Right ventricle myocardium superior (tissue), 1 donor: ENCODE measurements at places on chromosomes 5 and 9. TPM values are rescaled to one million over a fixed set of nuclear protein-coding genes. Genes with fewer than 3 reads are reported as not detected.

GRCh38 chr9:137294091-137294680 lies 7.9 kb downstream of the NRARP start:
- no peak for DNase-seq

GRCh38 chr5:30034870-30035269 lies 1158.6 kb upstream of the CDH6 start:
- DNase-seq, result no peak

Gene MZB1
- 0.70 TPM for total RNA-seq

DNA sequence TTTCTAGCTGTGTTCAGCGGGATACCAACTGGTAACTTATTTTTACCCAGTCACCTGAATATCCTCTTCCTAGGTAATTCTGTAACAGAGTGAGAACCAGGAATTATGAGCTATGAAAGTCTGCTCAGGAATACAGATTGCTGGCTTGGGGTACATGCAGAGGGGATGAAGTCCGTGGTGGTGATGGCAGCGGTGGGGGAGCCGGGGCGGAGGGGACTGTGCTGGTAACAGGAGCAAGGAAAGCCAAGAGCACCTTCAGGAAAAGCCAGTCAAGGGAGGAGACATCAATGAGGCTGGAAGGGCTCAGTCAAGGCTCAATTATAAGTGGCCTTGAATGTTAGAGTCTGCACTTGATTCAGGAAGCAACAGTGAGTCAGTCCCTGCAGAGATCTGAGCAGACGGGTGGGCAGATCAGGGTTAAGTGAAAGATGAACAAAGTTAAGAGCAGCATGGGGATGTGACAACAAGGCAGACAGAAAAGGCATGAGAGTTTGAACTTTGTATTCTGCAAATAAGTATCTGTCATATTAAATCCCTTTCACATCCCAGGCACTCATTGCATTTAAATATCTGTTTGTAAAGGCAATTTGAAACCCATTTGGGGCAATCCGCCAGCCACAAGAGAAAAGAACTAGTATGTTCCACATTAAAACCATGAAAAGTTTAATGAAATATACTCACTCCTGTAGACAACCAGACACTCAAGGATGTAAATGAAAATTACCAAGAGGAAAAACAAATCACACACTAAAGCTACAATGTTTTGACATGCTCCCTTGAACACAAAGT lies 101.2 kb downstream of the TTC39B start:
- DNase-seq, result no peak

DNA sequence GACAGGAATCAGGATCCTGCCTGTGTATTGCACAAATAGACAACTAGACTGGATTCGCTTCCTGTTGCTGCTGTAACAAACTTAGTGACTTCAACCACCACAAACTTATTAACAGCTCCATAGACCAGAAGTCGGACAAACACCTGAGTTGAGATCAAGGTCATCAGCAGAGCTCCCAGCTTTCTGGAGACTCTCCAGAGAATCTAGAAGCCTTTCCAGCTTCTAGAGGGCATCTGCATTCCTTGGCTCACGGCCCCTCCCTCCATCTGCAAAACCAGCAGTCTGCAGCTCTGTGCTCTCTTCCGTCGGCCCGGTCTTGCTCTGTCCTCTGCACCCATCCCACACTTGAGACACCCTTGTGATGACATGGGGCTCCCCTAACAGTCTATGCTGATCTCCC lies 99.1 kb downstream of the KCNT1 start:
- no peak for DNase-seq

- DNase-seq, result no peak
Measured at GRCh38 chr9:98790134-98790841, 6.1 kb downstream of the ANKS6 start.

- DNase-seq, result no peak
Measured at GRCh38 chr5:38330207-38330606, 71.8 kb downstream of the EGFLAM start.

DNA sequence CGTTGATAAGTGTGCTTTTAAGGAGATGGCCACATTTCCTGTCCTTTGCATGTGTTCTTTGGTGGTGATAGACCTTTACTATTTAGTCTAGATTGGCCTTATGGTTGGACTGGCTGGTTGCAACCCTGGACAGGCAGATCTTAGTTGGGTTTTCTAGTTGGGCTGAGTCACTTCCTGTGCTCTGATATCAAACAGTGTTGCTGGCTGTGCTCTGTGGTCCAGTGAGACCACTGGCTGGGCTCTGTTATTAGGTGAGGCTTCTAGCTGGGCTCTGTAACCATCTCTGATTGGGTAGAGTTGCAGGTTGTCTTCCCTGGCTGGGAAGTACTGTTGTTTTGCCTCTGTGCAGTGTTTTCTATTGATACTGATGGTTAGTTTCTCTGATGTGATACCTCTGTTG lies 432.5 kb downstream of the LRRC70 start:
- DNase-seq, result no peak

Gene NOTCH1
- total RNA-seq, result 16.8 TPM

Gene TLX3
- total RNA-seq, result not detected
